ENCODE measurements at places on chromosomes 11 and 22.

DNA sequence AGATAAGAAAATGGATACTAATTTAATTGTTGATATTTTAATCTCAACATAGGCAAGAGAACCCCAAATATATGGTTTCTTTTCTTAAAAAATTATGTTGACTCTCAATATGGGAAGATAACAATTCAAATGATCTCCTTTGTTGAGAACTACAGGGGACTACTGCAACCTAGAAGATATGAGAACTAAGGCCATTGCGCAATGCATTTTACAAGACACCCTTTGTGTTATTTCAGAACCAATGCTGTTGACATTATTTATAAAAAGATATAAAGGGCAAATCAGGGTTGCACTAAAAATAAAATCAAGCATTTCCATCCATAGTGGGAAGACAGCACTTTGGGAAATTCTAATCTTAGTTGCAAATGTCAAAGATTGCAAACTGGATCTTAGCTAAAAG is 322.3 kb downstream of the SOX6 start:
- DNase-seq, result no peak

GRCh38 chr11:86715611-86716010 is 43.2 kb upstream of the ME3 start:
- DNase-seq, result no peak

- peak; percentile 82 for DNase-seq
These were observed 80.8 kb downstream of the TNRC6B start for GRCh38 chr22:40258501-40258915.

DNA sequence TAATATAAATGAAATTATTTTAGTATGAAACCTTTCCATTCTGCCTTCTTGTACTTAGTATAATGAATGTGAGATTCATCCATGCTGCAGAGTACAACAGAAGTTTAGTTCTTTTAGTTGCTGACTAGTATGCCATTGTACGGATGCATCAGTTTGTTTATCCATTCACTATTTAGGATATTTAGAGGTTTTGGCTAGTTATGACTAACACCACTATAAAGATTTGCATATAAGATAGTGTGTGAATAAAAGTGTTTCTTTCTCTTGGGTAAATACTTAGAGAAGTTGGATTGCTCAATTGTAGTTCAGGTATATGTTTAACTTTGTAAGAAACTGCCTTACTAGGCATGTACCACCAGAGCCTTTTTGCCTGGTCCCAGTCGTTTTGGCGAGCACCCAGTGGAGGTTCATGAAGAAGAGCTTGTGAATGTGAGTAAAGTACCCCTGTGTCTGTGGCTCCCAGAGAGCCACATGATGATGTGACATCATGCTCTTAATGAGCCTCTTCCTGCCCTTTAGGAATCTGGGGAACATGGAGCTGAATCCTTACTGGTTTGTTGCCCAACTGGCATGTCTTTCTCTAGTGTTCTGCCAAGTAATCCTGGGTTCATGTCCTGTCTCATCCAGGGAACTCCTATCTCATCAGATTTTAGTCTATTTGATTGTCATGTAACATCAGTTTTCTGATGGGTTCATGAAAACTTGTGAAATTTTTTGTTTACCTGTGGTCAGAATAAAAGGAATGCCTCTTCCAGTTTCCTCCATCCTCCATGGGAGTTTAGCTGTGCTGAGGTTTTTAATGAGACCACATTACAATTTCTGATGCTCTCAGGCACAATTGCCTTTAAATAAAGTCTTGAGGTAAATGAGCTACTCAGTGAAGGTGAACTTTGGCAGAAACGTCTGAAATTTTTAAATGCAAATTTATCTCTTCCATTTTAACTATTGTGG is 234.8 kb downstream of the CASP12 start:
- DNase-seq, result no peak

GRCh38 chr22:43969021-43969878 is 14.0 kb downstream of the SAMM50 start:
- no peak for DNase-seq

All from HCT116 (cell line).